ENCODE measurements at places on chromosomes 5 and 9.

DNA sequence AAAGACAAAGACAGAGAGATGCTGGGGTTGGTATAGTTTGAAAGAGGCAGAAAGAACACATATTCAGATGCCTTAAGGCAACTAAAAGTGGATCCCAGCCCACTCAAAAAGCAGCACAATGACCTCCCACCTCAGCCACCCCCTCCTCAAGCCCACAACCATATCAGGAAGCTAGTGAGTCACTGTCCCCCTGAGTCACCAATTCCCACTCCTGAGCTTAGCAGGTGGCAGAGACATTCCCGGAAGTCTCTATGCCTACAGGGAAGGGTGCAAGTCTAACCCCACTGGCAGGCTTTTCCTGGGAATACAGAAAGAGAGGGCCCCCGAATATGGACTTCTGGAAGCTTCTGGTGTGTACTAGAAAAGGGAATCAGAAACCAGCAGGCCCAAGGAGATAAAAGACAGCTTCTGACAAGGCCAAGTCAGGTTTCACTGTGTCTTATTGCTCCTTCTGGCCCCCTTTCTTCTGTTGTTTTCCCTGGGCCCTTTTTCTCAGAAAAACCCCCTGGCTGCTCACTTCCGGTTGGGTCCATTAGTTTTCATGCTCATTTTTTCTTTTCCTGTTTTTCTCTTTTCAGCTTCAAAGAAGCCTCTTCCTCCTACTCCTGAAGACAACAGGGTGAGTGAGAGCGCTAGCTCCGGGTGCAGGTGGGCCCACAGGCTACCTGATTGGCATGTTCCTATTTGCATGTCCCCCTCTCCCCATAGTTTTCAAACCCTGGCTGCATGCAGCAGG lies 36.8 kb downstream of the ITK start:
- DNase-seq = no peak

DNA sequence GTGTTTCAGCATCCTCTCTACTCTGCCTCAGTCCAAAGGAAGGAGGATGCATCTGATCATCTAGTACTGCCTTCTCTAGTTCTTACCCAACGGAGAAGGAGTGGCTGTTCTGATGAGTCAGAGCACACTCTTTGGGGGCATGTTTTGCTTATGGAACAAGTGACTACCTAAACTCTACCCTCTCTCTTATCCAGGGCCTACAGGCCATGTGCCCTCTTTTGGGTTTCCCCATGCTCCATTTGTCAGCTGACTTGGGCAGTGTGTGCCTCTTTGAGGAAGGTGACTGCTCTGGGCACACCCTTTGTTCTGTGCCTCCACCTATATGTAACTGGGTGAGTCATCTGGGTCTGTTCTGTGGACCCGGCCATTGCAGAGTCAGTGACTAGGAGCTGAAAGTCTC lies 89.6 kb upstream of the BNC2 start:
- no peak for DNase-seq

DNA sequence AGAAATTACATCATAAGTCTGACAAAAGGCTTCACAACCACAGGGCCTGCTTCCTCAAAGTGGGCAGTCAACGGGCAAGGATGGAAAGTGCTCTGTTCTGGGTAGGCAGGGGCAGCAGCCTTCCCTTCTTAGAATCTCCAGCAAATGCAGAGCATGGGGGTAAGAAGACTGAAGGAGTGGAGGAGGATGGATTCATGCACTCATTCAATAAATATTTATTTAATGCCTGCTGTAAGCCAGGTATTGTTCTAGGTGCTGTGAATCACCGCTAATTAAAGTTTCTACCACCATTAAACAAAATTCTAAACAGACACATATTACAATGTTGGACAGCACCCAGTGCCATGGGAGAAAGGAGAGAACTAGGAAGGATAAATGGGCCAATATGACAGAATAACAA lies 195.6 kb downstream of the ELAVL2 start:
- no peak for DNase-seq

- no peak for DNase-seq
Observed at GRCh38 chr9:108584860-108585259, 270.9 kb downstream of the ACTL7B start.

GRCh38 chr5:154110716-154111115 lies 71.9 kb downstream of the MFAP3 start:
- DNase-seq = no peak
